M059J (cell line): ENCODE measurements at places on chromosomes 12 and 14. TPM values are rescaled to one million over a fixed set of nuclear protein-coding genes. Genes with fewer than 3 reads are reported as not detected.
A peak's percentile ranks its signal among the peaks of the same experiment; 100 is the strongest.

DNA sequence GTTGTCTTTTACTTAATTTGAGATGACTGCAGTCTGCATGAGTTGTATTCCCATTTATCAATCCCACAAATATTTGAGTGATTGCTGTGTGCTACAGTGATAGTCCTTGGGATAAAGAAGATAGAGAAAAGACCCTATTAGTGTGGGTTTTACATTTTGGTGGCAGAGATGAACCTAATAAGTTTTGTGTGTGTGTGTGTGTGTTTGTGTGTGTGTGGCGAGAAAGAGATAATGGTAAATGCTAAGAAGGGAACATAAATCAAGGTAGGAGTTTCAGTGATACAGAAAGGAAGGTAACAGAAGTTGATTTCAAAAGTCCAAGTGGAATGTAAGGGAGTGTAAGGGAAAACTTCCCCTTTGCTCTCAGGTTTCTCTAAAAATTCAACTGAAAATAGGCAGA lies 2.6 kb upstream of the DDX55 start:
- no peak for DNase-seq

GRCh38 chr14:72763892-72764291 lies 130.0 kb downstream of the DPF3 start:
- peak; percentile 11 for DNase-seq

DNA sequence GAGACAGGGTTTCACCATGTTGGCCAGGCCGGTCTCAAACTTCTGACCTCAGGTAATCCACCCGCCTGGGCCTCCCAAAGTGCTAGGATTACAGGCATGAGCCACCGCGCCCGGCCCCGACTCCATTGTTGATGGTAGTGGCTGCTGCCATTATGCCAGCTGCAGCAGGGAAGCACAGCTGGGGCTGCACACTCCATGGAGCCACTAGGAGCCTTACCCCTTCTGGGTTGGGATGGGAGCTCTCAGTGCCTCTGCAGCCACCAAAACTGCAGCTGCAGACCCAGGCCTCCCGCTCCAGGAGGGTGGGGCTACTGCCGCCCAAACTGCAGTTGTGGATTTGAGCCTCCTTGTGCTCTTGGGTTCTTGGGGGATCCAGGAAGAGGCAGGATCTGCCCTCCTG lies 25.9 kb downstream of the TCHP start:
- DNase-seq, result no peak

DNA sequence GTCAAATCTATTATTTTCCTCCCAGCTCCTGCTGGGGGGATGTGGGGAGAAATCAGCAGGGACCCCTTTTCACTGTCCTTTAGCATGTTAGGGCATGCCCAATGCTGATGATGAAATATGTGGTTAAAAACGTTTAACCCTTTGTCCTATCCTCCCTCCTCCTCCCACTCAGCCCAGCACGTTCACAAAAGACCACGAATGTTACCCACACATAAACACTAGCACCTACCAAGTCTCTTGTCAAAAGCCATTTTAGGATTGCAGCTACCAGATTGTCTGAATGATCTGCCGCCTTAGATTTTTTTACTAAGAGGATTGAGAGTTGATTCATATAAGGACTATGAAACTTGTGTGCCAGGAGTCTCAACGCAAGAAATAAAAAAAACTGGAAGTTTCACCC lies 70.4 kb downstream of the TBK1 start:
- DNase-seq, result no peak

- no peak for DNase-seq
Measured at GRCh38 chr14:95217391-95217900, 60.1 kb upstream of the DICER1 start.

DNA sequence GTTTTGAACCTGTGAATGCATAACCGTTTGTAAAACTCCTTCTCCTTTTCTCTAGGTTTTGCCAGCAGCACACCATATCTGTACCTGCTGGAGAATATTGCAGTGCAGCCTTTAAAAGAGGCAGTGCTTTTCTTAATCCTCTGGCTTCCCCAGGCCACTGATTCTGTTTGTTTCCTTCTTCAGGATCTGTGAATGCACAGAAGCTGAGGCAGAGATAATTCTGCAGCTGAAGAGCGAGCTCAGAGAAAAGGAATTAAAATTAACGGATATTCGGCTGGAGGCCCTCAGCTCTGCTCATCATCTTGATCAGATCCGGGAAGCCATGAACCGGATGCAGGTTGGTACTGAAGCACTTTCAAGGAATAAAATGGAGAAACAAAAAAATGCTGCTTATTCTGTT lies 348.7 kb downstream of the NAV3 start:
- no peak for DNase-seq

DNA sequence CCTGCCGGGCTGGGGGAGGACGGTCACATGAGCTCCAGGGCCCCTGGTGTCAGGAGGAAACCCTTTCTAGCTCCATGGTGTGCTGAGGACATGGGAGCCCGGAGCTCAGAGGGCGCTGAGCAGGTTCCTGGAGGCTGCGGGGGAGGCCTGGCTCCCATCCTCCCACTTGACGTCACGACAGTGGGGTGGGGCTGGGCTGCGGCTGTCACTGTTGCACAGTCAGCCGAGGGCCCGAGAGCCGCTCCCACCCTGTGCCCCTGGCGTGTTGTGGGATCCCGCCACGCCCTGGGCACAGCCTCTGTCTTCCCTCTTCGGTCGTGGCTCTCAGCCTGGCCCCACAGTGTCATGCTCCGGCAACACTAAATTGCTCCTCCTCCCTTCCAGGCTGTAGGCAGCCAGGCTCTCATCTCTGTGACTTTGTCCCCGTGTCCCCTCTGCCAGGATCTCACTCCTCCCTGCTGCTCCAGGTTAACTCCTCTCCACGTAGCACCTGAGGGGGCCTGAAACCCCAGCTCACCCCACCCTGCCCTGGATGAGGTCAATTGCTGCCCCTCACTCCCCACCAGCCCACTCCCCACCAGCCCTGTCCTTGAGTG lies 33.0 kb downstream of the BEGAIN start:
- DNase-seq, result no peak

Gene AQP5
- total RNA-seq, result 0.25 and 0.27 TPM in 2 replicates

Gene SLC38A4
- 2.7 and 3.3 TPM in 2 replicates for total RNA-seq

Gene DEGS2
- 0.10 TPM in 1 of 2 replicates, not detected in the other for total RNA-seq
